Right atrium auricular region (tissue), 2 donors: ENCODE measurements at places on chromosomes 11 and 22.

DNA sequence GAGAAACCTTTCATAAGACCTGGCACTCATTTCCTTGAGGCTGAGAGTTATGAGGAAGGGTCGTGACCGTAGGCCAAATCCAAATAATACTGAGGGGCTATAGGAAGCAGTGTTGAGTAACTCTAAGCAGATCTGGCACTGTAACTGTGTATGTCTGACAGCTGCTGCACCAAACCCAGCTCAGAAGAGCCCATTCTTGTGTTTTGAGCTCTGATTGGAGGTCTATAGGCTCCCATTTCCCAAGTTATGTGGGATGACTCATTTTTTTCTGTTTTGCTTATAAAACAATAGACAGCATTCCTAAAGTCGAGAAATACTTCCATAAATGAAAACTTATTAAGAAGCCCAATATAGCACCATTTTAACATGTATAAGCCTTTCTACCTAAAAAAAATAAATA lies 645.8 kb downstream of the DLG2 start:
- no peak for DNase-seq

DNA sequence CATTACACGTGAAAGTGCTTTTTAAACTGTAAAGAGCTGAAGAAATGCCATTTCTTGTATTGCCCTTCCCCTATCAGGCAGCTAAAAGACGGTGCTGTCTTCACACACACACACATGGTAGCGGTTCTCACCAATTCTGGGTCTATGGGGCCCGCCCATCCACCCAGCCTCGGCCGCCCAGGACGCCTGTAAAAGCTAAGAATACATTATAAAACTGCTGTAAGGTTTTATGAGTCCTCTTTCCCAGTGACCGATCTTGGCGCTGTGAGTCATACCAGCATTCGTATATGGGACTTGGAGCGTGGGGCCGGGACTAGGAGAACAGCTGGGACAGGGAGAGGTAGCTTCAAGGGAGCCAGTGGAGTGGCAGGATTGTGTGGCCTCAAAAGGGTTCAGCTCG lies 149.7 kb upstream of the CADM1 start:
- DNase-seq = no peak

DNA sequence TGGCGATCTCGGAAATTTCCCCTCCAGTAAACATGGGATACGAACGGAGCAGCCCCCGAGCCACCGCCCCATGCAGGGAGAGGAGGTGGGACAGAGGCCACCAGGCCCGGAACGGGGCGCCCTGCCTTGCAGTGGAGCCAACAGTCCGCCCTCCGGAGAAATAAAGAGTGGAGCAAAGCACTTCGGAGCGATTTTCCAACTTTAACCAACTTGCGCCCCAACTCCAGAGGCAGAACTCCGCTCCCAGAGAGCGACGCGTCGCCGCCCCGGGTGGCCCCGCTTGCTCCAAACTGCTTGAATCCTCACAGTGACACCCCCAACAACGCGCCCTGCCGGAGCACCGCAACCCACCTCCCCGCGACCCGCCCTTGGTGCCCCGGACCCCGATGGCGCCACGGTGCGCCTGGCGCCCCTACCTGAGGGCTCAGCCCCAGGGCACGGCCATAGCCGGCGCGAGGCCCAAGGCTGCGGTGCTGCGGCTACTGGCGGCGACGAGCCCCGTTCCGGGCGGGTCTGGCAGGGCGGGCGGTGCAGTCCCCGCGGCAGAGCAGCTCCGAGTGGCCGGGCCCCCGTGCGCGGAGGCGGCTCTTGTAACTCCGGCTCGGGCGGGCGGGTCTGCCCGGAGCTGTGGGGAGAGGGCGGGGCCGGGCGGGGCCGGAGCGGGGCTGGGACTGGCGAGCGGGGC lies at the start of gene AHNAK:
TSS of gene AHNAK (minus strand) at position 563 of the 685 bp plus-strand sequence. CDS start 10,708 bp downstream, outside the sequence.
- peak; percentile 87 for DNase-seq

DNA sequence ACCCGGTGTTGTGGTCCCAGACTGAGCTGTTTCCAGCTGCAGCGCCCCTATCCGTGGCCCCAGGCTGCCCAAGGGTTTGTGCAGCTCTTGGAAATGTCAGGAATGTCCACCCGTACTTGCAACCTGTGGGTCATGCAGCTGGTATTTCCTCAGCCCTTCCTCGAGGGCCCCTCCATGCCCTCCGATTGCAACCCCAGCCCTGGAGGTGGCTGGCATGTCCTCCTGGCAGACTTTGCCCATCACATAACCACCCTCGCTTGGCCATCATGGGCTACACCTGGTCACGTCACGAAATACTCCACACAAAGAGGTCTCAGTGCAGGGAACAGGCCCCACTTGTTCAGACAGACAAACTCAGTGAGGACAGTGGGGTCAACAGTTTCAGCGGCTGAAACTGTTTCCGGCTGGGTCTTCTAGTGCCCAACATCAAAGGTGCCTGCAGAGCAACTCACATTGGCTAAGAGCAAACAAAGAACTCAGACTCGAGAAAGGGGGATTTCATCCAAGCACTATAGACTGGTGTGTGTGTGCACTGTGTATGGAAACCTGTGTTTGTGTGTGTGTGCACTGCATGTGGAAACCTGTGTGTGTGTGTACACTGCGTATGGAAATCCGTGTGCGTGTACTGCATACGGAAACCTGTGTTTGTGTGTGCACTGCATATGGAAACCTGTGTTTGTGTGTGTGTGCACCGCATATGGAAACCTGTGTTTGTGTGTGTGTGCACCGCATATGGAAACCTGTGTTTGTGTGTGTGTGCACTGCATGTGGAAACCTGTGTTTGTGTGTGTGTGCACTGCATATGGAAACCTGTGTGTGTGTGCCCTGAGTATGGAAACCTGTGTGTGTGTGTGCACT lies 72.8 kb upstream of the CCND1 start:
- DNase-seq = peak; percentile 21

DNA sequence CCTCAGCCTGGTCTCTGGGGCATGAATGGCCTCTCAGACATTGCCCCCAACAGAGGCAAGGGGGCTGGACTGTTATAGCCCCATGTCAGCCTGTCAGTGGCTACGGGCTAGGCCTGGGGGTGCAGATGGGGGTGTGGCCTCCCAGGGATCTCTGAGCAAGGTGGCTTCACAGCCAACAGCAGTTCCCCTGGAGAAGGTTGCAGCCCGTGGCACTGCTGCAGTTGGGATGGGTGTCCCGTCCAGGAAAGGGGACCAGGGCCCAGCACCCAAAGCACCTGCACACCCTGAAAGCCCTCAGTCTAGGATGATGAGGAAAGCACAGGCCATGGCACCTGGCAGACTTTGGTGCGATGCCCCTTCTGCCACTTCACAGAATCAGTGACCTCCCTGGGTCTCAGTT lies 101.3 kb downstream of the TP53I11 start:
- DNase-seq = no peak

DNA sequence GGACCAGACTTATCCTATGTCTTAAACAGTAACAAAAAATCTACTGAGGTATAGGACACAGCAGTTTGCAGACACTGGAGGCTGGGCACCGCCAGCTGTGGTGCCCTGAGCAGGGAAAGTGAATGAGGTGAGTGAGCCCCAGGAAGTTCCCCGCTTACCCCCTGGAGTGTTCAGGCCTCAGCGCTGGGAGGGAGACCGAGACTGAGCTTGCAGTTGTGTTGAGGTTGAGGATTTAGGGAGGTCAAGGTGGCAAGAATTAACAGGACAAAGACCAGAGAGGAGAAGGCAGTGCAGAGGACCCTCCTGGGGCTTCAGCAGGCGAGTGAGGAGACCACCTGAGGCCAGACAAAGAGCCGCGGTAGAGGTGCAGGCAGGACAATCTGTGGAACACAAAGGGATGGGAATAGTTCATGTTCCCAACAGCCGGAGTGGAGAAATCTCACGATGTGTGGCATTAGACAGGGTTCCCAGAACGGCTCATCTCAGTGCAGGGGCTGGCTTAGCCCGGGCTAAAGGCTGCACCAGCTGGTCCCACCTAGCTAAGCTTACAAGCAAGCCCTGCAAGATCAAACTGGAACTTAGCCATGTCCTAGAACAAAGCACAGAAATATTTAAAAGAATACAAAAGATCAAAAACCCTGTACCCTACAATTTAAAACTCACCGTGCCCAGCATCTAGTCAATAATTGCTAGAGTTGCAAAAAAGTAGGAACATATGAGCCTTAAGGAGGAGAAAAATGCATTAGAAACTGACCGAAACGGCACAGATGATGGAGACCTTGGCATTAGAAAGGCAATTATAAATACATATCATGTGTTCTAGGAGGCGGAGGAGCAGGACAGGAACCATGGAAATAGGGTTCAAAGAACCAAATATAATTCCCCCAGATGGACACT lies 47.4 kb upstream of the PITPNB start:
- no peak for DNase-seq

GRCh38 chr11:95907476-95907875 lies 16.4 kb downstream of the MTMR2 start:
- DNase-seq = no peak

DNA sequence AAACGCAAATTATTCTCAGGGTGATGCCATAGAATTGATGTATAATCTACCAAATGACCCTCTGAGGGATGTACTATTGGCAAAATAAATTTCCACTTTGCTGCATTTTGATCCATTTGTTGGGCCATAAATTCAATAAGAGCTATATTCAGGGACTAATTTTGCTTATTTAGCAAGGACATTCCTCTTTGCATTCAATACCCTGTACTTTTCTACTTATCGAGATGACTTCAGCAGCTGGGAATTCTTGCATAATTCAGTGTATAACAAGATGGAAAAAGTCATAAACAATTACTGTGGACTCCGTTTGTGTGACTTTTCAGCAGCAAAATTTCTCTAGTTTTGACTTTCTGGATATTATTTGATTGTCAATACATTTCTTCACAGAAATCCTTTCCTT lies 744.7 kb upstream of the CCDC179 start:
- no peak for DNase-seq

- no peak for DNase-seq
These were observed 14.3 kb upstream of the ANKK1 start for GRCh38 chr11:113373306-113373705.

DNA sequence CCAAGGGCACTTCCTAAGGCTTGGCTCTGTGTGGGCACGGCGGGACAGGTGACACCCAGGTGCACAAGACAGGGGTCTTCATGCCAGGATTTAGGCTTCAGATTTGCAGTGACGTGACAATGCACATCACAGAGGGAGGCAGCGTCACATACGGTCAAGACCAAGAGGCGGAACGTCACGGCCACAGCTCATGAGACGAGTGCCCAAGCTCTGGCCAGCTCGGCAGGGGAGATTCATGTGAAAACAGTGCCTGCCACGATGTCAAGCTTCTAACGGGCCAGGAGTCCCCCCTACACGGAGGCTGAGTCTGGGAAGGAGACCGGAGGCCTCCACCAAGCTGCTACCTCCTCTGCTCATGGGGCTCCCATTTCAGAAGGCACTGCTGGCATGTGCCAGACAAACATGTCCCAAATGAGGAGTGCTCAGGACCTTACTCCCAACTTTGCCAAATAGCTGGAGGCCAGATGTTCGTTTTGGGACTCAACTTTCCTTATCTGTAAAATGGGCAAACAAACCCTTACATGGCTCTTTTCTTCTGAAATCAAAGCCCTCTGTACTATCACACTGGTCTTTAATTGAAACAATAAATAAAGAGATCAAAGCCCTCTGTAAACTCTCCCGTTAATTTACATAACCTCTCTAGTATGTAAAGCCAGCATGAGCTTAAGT lies 16.6 kb downstream of the VPS37C start:
- no peak for DNase-seq

- DNase-seq = peak; percentile 36
These were observed 253.1 kb upstream of the B3GAT1 start for GRCh38 chr11:134665188-134665535.

DNA sequence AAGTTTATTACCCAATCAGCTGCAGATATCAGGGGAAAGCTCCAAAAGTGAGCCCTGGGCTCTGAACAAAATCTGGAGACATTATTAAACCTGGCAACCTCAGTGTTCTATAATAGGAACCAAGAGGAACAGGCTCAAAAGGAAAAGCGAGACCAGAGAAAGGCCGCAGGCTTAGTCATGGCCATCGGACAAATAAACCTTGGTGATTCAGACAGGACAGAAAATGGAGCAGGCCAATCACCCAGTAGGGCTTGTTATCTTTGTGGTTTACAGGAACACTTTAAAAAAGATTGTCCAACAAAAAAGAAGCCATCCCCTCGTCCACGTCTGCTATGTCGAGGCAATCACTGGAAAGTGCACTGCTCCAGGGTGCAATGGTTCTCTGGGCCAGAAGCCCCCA lies 7.7 kb upstream of the PANX1 start:
- DNase-seq = no peak

- no peak for DNase-seq
These were observed 406.8 kb downstream of the ETS1 start for GRCh38 chr11:128180441-128181087.

DNA sequence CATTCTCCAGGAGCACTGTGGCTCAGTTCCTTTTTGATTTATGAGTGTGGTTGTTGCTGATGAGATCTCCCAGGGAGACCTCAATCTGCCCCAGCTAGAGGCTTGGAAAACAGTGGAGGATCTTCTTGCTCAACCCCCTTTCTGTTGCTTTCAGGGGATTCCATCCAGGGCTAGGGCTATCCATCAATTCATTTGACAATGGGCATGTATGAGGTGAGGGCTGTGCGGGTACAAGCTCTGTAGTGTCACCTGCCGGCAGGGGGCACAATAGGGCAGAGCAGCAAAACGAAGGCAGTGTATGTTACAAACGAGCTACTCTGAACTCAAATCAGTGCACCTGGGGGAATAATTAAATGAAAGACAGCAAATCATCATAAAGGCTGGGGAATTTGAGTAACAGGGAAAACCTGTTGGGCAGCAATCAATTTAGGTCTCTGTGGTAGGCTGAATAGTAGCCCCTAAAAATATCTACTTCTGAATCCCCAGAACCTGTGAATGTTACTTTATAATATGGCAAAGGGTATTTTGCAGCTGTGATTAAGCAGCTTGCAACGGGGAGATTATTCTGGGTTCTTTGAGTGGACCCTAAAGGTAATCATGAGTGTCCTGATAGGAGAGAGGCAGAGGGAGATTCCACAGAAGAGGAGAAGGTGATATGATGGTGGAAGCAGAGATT lies 170.3 kb upstream of the ZBED5 start:
- peak; percentile 75 for DNase-seq

DNA sequence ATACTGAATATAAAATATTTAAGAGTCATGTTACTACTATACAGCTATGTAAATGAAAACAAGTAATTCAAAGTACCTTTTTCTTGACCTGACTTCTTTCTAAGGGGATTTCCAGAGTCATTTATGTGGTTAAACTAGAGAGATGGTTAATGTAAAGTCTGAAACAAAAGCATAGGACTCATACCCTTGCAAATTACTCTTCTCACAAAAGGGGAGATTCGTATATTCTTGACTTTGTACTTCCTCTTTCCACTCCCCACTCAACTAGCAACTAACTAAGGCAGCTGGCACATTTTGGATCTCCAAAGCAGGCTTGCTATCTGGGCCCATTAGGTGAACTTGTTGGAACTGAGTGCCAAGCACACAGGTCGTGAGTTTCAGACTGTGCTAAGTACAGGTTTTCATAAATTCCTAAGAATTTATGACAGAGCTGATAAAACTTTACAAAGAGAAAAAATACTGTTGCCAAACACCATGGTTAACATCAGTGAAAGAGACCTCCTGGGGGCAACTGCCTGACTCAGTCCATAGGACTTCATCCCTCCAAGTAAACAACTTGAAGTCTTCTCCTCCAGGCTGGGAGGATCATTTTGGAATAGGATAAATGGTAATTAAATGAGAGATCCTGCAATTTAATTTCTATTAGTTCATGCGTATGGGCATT lies 77.0 kb upstream of the DDI1 start:
- no peak for DNase-seq
